GM12878 (cell line): ENCODE measurements at places on chromosomes 3 and 15. TPM values are rescaled to one million over a fixed set of nuclear protein-coding genes. Genes with fewer than 3 reads are reported as not detected.

PDE8A gene
- total RNA-seq: 26.8 and 28.4 TPM in 2 replicates

GPR176 gene
- 0.19 and 0.21 TPM in 2 replicates for total RNA-seq

GMNC gene
- not detected in 2 replicates for total RNA-seq

TNNC1 gene
- total RNA-seq: 0.41 TPM in 1 of 2 replicates, not detected in the other

MST1R gene
- total RNA-seq: 2.3 and 3.0 TPM in 2 replicates

GOLGA6D gene
- total RNA-seq: not detected in 2 replicates

FLNB gene
- total RNA-seq: 51.8 and 58.1 TPM in 2 replicates

RAB6B gene
- 0.13 TPM in 1 of 2 replicates, not detected in the other for total RNA-seq

KBTBD8 gene
- total RNA-seq: 27.6 and 28.8 TPM in 2 replicates

CLSTN2 gene
- total RNA-seq: 0.03 and 0.05 TPM in 2 replicates

CCR3 gene
- 0.41 and 0.66 TPM in 2 replicates for total RNA-seq

SPINK8 gene
- not detected in 2 replicates for total RNA-seq

CIB2 gene
- 6.9 and 7.2 TPM in 2 replicates for total RNA-seq

GPR62 gene
- not detected in 2 replicates for total RNA-seq

GHRL gene
- 1.4 and 2.2 TPM in 2 replicates for total RNA-seq

P2RY12 gene
- total RNA-seq: 0.38 and 0.48 TPM in 2 replicates

LINGO1 gene
- 0.64 TPM in 1 of 2 replicates, not detected in the other for total RNA-seq

STARD5 gene
- total RNA-seq: 6.0 and 6.1 TPM in 2 replicates

PODXL2 gene
- total RNA-seq: 22.2 and 24.4 TPM in 2 replicates

HYAL1 gene
- total RNA-seq: 0.40 and 0.49 TPM in 2 replicates

FAM162A gene
- 73.6 and 76.4 TPM in 2 replicates for total RNA-seq

SLC51A gene
- total RNA-seq: not detected in 2 replicates

CTDSPL gene
- total RNA-seq: 0.13 and 0.51 TPM in 2 replicates

NOX5 gene
- not detected in 2 replicates for total RNA-seq

PLSCR4 gene
- total RNA-seq: not detected in 2 replicates
